GM23338 (cell line): ENCODE measurements at places on chromosomes 1 and 21.
A peak's percentile ranks its signal among the peaks of the same experiment; 100 is the strongest.

GRCh38 chr1:171883849-171884248 is 42.6 kb downstream of the DNM3 start:
- DNase-seq = no peak

- peak; percentile 11 for DNase-seq
These were observed 18.0 kb downstream of the DUSP10 start for GRCh38 chr1:221723848-221724236.

DNA sequence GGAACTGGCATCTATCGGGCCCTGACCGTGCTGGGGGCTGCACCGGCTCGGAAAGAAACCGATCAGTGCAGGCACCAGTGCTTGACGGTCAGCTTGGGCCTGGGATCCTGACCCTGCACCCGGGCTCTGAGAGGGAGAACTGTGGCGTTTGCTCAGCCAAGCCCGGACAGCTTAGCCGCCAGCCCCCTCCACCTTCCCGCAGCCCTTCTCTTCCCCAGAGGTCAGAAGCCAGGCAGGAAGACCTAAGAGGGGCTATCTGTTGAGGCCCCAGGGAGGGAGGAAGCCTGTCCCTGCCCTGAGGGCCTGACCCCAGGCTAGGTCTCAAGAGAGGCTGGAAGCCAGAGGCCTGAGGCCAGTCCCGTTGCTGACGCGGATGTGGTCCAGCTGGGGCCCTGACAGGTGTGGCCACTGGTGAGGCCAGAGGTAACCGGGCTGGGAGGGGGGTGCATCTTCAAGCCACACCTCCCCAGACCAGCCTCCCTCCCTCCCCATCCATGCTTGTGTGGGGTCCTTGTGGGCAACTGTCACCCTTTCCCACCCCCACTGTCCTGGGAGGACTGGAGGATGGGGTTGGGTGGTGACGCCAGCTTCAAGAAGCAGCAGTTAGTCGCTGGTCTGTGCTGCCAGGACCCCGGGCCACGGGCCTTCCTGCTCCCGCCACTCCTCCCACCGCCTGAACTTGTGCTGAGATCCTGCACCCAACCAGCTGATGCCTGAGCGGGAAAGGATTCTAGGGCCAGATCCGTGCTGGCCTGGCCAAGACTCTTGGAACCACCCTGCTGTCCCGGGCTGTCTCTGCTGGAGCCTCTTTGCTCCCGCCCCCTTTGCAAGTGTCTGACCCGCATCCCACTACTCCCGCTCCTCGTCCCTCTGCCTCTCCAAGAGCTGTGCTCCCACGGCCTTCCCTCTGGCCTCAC is 2.6 kb upstream of the DVL1 start:
- peak; percentile 40 for DNase-seq

- no peak for DNase-seq
These were observed 335.2 kb downstream of the HHAT start for GRCh38 chr1:210663730-210664573.

GRCh38 chr21:25980710-25981109 is 189.9 kb downstream of the APP start:
- no peak for DNase-seq

DNA sequence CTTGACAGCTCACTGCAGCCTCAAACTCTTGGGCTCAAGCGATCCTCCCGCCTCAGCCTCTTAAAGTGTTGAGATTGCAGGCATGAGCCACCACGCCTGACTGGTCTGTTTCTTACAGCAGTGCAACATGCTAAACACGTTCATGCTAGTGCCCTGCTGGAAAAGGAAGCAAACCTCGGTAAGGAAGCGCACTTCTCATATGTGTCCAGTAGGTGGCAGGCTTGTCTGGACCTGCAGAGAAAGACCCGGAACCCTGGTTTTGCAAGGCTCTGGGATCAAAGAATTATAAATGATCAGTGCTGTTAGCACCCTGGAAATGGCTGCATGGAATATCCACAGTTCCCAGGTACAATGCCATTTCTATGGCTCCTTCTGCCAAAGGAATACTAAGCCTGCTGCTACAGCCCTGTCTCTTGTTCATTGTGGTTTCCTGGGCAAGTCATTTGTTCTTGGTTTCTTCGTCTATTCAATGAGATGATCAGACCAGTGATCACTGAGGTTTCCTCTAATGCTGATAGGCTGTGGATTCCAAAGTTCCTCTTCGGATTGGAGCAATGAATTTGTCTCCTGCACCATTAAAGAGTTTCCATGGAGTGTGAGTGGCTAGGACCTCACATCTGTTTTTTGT is 15.9 kb downstream of the RNU5D-1 start:
- DNase-seq = peak; percentile 87

GRCh38 chr1:150235294-150235851 is 539 bp downstream of the ANP32E start:
- DNase-seq = no peak

- DNase-seq = no peak
These were observed 33.1 kb upstream of the GORAB start for GRCh38 chr1:170498876-170499275.

GRCh38 chr21:39552856-39553255 is 59.9 kb upstream of the B3GALT5 start:
- DNase-seq = no peak

GRCh38 chr1:234322979-234323378 is 50.3 kb upstream of the COA6 start:
- peak; percentile 94 for DNase-seq

GRCh38 chr1:119929643-119930315 is 33.5 kb upstream of the ADAM30 start:
- DNase-seq = no peak

GRCh38 chr1:228391411-228392020 is 15.1 kb downstream of the TRIM11 start:
- DNase-seq = no peak

- DNase-seq = no peak
These were observed 16.1 kb upstream of the ETV3 start for GRCh38 chr1:157154291-157154690.

GRCh38 chr21:34826836-34827235 is 158.0 kb downstream of the CLIC6 start:
- DNase-seq = no peak

DNA sequence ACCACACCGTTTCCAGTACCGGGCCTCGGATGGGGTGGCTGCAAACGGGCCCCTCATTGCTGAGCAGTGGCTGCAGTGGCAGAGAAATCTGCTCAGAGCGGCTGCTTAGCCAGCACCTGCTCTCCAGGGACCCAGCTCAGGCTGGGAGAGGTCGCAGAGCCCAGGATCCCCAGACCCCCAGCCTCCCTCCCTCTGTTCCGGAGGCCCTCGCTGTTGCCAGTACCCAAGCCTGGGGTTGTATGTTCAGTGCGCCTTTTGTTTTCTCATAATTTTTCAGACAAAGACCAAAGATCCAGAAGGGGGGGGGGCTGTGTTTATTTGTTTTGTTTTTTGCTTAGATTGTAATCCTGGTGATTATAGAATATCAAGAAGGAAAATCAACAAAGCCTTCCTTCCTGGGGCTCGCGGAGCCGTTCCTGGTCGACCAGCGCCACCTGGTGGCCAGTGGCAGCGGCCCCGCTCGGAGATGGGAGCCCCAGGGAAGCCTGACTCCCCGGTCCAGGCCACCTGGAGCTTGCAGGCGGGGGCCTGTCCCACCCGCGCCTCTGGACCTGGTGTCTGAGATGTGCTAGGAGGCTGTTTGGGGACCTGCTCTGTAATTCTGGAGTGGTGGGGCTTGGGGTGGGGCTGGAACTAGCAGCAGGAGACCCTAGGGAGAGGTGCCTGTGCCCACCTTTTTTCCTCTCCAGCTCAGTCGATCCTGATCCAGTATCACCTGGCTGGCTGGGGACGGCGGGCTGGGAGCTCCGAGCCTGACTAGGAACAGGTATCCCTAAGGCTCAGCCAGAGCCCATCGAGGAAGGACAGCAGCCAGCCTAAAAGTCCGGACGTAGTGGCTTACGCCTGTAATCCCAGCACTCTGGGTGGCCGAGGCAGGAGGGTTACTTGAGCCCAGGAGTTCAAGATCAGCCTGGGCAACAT is 123.9 kb upstream of the VAMP3 start:
- DNase-seq = peak; percentile 69

GRCh38 chr1:115839679-115840237 is 1.2 kb downstream of the NHLH2 start:
- no peak for DNase-seq

GRCh38 chr1:115428256-115428655 is 90.2 kb upstream of the NGF start:
- no peak for DNase-seq

DNA sequence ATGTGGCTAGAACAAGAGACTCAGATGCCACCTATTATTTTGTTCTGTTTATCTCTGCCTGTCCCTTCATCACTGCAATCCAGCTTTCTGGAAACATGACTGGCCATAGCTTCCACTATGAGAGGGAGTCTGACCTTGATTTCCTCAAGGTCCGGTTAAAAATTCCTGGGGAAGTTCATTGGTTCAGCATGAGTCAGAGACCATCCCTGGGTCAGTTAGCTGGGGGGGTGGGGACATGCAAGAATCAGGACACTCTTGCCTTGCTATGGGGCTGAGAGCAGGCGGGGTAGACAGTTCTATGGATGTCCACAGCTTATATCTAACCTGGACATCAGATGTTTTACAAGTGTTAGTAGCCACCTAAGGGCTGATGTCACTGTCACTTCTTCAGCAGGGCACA is 81.1 kb downstream of the TENT5C start:
- DNase-seq = no peak

DNA sequence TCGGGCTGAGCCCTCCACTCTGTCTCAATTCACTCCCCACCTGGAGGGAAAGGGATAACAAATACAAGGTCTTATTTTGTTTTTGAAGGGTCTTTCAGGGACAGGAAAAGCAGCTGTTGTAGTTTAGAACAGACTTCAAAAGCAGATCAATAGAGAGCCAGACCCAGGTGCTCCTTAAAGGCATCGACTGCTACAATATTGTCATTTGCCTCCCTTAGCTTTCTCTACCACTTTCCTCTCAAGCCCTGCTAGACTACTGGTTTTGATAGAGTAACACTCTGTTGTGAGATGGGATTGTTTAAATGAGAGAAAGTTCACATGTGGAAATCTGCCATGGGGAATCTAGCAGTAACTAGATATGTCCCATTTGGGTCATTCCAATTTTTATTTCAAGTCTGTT is 24.0 kb downstream of the RGS7 start:
- DNase-seq = no peak

DNA sequence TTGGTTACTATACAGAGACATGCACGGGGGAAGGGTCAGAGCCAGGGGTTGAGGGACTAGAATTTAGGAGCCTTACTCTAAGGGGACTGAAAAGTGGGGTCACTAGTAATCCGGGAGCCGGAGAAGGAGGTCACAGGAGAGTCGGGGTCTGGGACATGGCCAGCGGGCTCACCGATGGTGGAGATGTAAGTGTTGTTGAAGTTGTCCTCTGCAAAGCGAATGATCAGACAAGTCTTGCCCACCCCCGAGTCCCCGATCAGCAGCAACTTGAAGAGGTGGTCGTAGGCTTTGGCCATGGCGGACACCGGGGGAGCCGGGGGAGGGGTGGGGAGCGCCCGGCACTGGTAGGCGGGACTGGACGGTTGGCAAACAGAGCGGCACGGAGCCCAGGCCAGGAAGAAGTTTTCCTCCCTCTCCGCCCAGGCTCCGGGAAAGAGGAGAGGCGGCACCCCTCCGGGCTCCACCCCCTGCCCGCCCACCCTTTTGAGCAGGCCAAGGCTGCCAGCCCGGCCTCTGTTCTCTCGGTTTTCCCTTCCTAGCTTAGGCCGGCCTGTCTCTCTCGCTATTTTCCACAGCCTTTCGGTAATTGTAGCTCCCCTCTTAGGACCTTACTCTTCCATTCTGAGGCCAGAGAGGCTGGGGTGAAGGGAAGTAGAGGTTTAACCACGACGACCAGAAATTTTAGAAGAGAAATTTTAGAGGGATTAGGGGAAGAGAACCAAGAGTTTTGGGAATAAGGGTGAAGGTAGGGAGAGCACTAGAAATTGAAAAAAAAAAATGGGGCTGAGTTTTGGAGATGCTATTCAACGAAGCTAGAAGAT is at the start of gene RAB13:
RAB13 (minus strand) TSS at position 399 of the 821 bp plus-strand sequence; CDS start at position 296, 103 bp downstream.
- peak; percentile 91 for DNase-seq

DNA sequence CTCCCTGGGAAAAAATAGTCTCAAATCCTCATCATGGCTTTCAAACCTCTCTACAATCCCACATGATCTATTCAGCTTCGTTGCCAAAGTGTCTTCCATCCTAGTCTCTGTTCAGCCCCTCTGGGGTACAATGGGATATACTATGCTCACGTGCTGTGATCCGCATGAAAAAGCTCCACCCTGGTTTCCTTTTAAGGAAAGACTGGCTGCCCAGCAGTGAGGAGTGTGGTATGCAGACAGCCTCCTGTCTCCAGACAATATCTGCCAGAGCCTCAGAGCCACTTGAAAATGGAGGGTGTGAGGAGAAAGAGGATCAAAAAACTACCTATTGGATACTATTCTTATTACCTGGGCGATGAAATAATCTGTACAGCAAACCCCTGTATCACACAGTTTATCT is 194.5 kb downstream of the LHX8 start:
- peak; percentile 56 for DNase-seq

DNA sequence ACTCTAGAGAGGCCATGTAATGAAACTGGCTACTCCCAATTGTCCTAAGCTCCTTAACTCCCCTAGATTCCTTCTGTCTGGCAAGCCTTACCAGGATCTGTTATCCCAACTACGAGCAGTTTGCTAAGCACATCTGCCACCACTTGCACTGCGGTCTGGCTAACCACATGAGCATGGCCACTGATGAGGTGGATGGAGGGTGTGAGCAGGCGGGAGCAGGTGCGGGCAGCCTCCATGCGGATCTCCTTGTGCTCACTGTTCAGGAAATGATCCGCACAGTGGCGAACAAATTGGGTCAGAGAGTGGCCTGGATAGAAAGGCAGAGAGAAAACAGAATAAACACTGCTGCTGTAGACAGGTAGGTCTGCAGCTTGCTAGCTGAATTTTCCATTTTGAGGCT is 24.0 kb downstream of the MTOR start:
- no peak for DNase-seq

- DNase-seq = no peak
These were observed 404.1 kb downstream of the PTPRU start for GRCh38 chr1:29640428-29640785.

DNA sequence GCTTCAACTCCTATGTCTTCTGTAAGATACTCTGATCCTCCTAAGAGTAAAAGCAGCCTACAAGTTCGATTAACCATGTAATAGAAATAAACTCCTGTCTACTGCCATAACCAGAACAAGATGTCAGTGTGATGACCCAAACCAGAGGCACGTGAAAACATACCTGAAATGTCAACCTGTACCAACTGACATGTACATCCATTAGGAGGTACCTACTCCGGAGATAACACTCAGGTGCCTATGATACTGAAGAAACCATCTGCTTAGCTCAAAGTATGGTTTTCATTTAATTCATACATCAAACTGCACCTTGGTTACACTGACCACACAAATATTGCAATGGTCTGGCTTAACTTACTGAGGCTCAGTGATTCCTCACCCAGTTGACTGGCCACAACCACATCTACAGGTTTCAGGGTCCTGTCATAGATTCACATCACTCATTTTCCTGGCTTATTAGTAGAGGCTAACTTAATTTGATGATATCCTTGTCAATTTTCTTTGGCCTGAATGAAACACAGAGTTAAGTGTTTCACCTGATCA is 4.4 kb downstream of the ITPKB start:
- no peak for DNase-seq

GRCh38 chr1:231460614-231461013 is 38.5 kb upstream of the EGLN1 start:
- no peak for DNase-seq
